Stimulated activated CD8-positive, alpha-beta memory T cell treated with anti-CD3 and anti-CD28 coated beads, Interleukin-2, amount 100 ng/mL, for 48 hours (primary cell): ENCODE measurements at places on chromosomes 2 and 18.

GRCh38 chr2:74191596-74192380 lies 6.6 kb upstream of the MTHFD2 start:
- no peak for DNase-seq

DNA sequence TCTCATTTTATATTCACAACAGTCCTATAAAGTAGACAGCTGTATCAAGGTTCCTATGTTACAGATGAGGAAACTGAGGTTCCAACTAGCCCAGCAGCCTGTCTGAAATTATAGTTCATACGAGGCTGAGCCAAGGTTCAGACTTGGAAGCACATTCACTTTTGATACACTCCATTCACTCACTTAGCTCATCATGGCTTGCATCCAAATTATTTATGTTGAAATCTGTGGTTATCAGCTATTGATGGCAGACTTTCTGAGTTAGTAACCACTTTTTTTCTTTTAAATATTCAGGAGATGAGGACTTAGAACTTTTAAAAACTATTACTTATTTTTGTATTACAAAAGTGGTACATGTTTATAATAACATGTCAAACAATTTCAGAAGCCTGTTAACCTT lies 188.2 kb downstream of the MTX2 start:
- no peak for DNase-seq

DNA sequence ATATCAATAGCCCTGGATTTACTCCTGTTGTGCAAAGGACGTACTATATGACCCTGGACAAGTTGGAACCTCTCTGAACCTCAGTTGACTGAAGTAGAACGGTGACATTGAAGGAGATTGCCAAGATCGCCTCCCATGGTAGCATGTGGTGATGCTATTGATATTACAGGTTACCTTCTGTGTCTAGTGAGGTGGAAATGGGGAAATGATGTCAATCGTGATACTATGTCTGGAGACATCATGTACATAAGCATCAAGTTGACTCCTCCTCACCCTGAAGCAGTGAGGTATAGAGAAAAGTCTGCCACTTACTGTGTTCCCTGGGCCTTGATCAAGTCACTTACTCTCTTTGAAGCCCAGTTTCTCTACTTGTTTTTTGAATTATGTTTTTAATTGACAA lies 93.9 kb downstream of the KLF7 start:
- DNase-seq, result no peak

- no peak for DNase-seq
Observed at GRCh38 chr2:68216454-68217310, 35.6 kb downstream of the PPP3R1 start.
